Stimulated activated CD8-positive, alpha-beta memory T cell treated with anti-CD3 and anti-CD28 coated beads, Interleukin-4, amount 100 ng/mL, for 1 hour (primary cell): ENCODE measurements at places on chromosomes 5 and 9.

- DNase-seq, result no peak
Observed at GRCh38 chr5:54234304-54234933, 76.0 kb downstream of the ARL15 start.

GRCh38 chr5:139787257-139787567 lies 8.4 kb upstream of the PSD2 start:
- no peak for DNase-seq

GRCh38 chr5:8471581-8471980 lies 602.6 kb downstream of the MTRR start:
- no peak for DNase-seq

- no peak for DNase-seq
Observed at GRCh38 chr5:29899583-29899982, 1293.9 kb upstream of the CDH6 start.

DNA sequence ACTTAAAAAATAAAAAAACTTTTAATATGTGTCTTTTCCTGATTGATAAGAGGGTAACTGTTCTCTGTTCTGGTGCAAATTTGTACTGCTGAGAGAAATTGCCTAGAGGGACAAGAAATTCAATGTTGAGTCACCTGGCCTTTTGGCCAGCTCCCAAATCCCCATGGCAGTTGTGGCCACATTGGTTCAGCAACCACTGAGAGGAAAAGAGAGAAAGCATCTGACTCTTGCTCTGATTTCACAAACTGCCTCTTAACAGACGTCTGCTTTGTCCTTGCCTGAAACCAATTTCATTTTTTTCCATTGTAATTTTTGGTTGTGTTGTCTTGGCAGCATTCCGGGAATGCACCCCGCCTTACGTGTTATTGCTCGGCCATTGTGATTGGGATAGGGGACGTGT lies 42.4 kb downstream of the NTRK2 start:
- DNase-seq, result no peak

DNA sequence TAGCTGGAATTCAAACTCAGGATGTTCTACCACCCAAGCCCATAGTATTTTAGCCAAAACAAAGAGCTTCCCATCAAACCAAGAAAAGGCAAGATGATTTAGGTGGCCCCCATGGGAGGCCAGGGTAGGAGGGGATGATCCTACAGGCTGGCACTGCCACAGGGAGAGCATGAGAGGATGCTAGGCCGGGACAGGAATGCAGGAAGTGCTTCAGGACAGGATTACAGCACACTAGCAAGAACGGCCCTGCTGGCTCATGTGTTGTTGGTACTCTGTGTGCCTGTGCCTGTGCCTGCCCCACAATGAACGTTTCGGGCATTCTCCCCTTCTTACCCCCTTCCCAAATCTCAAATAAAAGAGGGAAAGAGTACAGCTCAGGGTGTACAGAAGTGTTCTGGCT lies 110.7 kb upstream of the TRIM32 start:
- DNase-seq, result no peak

DNA sequence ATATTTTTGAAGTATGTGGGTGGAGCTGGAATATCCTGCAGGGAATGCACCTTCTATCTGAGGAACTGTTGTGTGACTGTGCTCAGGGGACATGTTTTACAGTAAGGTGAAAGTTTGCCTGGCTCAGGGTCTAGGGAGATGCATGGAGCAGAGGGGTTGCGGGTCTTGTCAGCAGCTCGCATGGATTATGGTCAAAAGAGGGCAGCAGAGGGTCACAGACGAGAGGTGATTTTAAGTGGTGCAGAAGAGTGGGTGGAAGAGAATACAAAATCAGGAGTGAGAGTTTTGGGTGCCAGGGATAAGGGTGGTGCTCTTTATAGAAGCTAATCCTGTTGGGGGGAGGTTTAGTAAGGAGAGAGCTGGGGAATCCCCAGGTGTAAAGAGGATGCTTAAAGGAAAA lies 53.5 kb upstream of the GRIN3A start:
- no peak for DNase-seq

DNA sequence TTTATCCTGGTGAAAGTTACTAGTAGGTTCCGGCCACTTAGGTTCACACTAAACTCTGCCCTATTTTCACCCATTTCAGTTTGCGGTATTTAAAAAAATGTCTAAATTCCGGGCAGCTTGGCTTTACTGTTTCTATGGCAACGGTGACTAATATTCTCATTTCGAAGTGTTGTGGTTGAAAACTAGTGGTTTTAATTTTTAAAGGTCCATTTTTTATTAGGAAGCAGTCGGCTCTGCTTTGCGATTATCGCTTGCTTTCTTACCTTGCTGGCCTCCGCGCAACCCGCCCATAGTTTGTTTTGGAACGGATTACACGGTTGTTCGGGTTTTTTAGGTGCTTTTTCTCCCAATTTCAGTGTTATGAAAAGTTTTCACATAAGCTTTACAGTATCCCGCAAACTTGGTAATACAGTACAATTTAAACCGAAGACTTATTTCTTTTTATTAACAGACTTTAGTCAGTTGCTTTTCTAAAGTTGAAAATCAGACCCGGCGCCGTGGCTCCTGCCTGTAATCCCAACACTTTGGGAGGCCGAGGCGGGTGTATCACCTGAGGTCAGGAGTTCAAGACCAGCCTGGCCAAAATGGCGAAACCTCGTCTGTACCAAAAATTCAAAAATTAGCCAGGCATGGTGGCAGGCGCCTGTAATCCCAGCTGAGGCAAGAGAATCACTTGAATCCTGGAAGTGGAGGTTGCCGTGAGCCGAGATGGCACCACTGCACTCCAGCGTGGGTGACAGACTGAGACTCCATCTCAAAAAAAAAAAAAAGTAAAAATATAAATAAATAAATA lies 1.6 kb downstream of the KDM4C start:
- DNase-seq, result no peak

GRCh38 chr9:37564916-37565315 lies 11.3 kb downstream of the FBXO10 start:
- DNase-seq, result no peak

- DNase-seq, result no peak
Observed at GRCh38 chr5:77882670-77883257, 106.6 kb upstream of the TBCA start.

DNA sequence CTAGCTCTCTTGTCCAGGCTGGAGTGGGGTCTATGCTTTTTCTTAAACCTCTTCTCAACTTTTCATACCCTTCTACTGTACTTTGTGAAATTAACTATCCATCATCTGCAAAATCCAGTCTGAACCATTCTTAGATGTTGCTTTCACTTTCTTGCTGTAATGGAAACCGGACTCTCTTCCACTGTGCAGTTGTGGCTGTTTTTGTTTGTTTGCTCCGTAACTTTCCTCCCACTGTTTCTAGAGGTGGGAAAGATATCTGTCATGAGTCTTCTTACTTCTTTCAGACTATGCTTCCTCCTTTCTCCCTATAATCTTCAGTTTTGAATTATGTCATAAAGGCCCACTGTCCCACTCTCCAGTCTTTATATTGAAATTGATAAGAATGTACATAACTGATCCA lies 6.5 kb downstream of the TNPO1 start:
- DNase-seq, result no peak

DNA sequence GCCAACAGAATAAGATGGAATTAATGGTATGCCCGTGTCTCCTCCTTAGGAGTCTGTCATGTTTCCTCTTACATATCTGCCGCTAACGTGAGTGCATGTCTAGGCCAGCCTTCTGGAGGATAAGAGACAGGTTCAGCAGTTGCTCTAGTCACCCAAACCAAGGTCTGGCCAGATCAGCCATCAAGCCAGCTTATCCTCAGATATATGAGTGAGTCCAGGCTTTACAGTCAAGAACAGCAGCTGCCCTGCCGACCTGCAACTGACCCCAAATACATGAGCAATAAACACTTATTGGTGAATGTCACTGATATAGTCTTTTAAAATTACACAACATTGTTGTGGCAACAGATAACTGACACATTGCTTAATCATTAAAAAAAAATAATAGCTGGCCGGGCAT lies 123.5 kb downstream of the TSSK1B start:
- no peak for DNase-seq

DNA sequence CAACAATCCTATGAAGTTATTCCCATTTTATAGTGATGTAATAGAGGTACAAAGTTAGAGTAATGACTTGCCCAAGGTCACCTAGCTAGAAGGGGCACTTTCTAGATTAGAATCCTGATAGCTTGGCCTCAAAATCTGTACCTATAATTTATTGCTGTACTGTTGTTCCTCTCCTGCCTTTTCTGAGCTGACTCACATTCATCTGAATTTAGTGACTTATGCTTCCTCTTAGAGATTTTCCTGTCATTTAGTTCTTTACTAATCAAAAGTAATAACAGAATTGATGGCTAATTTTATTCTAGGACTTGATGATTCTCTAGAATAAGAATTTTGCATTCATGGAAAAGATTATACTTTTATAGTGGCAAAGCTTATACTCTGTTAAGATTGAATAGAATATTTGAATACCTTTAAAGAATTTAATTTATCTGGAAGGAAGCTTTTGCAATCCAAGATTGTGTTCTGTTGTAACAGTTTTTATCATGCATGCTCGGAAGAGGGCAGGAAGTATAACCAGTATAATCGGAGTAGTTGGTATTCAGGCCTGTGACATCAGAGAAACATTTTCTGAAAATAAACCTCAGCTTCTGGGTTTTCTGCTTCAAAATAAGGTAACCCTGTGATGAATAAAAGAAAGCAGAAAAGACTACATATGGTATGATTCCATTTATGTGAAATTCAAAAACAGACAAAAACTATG lies 21.3 kb downstream of the CYSTM1 start:
- DNase-seq, result no peak

- DNase-seq, result no peak
Observed at GRCh38 chr5:39093352-39093751, 19.2 kb upstream of the RICTOR start.

DNA sequence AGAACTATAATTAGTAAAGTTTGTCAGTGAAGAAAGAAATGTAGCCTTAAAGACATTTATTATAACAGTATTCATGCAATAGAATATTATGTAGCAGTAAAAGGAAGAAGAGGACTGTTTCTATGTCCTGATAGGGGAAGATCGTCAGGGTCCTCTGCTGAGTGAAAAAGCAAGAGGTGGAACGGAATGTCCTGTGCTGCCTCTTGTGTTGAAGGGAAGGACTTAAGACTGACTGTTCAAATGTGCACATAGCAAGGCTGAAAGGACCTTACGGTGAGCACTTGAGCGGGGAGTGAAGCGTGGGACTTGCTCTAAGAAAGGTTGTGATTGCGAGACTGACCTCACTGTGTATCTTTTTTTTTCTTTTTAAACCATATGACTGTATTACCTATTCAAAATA lies 63.2 kb downstream of the SNX24 start:
- no peak for DNase-seq

DNA sequence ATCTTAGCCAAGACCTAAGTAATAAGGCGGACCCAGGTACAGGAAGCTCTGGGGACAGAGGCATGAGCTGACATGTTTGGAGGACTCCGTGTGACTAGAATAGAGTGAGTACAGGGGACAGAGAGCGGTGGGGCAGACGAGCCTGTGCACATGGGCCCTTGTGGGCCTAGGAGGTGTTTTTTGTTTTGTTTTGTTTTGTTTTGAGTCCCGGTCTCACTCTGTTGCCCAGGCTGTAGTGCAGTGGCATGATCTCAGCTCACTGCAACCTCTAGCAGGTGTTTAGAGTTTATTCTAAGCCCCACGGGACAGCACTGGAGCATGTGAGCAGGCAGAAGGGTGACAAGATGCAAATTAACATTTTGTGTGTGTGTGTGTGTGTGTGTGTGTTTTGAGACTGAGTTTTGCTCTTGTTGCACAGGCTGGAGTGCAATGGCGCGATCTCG lies 3.1 kb upstream of the EEIG1 start:
- DNase-seq, result no peak

DNA sequence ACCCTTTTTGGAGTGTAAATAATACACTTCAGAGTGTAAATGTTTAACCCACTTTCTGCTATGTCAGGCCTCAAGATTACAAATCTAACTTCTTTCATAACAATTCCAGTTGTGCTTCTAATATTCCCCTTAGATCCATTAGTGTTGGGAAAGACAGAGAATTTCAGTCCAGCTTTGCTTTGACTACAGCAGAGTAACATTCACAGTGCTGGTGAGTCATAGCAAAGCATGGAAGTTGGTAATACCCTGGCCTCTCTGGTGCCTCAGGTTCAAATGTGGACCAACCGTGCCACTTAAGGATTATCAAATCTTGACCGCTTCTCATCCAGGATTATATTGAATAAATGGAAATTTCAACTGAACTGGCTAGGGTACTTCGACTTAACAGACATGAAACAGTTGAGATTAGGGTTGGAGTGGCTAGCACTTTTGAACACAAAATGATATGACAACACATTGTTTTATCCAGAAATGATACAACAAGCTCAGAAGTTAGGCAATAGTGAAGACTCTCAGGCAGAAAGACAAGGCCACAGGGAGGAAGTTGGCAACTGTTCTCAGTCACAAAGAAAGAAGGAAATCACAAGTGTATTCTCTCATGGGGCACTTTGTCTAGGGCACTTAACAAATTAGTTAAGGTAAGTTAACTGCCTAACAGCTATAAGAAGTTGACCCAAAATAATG lies 24.4 kb upstream of the RASA1 start:
- DNase-seq, result no peak

DNA sequence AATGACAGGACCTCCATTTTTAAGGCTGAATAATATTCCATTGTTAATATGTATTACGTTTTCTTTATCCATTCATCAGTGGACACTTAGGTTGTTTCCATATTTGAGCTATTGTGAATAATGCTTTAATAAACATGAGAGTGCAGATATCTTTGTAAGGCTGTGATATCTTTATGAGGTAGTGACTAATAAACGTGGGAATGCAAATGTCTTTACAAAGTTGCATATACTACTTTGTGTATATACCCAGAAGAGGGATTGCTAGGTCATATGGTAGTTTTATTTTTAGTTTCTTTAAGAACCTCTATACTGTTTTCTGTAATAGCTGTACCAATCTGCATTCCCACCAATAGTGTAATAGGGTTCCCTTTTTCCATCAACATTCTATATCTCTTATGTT lies 148.7 kb downstream of the FOCAD start:
- DNase-seq, result no peak
